HAP-1 (cell line): ENCODE measurements at places on chromosomes 6 and 20.

DNA sequence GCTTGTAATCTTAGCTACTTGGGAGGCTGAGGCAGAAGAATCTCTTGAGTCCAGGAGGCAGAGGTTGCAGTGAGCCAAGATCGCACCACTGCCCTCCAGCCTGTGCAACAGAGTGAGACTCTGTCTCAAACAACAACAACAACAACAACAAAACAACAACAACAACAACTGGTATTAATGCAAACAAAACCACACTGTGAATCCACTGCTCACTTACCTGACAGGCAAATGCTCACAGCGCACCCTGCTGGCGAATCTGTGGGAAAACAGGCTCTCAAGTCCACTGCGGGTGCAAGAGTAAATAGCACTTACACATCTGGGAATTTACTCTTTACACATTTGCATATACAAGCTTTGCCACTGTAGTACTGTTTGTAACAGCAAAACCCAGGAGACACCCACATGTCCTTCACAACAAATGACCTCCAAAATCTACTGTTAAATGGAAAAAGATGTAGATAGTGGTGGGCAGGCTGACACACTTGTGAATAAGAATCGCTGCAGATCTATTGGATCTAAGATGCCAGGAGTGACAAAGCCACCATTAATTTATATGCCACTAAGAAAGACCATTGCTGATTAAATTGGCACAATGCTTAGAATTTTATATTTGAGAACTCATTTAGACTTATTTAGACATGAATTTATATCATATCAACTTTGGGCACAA, 29.3 kb downstream of the NSFL1C start:
- peak; percentile 52 for DNase-seq

DNA sequence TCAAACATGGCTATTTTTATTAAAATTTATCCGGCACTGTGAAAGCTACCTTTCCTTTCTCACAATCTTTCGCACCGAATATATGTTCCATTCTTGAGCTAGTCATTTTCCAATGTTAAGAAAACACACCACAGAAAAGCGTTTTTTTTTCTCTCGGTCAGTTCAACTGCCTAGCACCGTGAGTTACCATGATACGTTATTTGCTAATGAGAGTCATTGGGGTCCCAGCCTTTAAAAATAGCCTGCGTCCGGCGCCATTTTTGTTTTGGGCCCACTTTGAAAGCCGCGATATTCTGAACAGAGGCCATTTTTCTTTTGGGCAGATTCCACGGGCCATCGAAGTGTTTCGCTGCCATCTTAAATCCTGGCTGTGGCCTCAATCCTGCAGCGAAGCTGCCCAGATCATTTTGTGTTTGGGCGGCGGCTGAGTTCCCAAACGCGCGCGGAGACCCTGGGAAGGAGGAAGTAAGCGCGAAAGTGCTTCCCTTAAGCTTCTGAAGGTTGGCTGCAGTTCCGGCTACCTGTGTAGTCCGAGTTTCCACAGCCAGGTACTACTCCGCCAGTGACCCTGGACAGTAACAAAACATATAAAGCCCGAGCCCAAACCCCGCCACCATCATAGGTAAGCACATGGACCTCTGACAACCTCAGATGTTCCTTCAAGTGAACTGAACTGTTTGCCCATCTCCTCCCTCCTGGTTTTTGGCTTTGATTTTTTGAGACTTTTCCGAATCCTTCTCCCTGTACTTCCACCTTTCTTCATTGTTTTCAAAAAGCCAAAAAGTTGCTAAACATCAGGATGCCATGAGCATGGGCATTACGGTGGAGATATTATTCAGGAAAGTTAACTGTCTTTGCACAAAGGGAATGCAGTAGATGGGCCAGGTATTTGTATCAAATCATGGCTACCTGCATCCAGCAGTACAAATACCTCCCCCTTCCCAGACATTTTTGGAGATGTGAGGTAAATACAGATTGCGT, at the start of gene SLX4IP:
Gene SLX4IP (plus strand): TSS at position 474 of the 981 bp plus-strand sequence. CDS start 22,900 bp downstream, outside the sequence.
- DNase-seq: peak; percentile 93

- no peak for DNase-seq
Observed at GRCh38 chr6:131635384-131636340, 1.4 kb upstream of the ENPP3 start.

DNA sequence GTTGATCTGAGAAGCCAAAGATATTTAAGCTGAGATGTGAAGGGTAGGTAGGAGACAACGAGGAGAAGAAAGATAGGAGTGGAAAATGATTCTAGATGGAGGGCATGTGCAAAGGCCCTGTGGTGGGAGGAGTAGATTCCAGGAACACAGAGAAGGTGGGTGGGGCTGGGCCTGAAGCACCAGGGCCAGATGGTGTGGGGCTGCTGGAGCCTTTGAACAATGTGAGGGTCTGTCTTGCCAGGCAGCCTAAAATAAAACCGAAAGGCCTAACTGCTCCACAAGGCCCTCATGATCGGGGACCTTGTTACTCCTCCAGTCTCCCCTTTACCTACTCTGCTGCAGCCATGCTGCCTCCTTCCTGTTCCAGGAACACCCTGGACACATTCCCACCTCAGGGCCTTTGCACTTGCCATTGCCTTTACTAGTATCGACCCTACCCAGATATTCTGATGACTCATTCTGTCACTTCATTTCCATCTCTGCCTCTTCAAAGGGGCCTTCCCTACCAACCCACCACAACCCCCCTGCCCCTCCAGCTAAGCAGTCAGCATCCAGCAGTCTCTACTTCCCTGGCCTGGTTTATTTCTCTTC, 20.0 kb downstream of the FAM110A start:
- no peak for DNase-seq

DNA sequence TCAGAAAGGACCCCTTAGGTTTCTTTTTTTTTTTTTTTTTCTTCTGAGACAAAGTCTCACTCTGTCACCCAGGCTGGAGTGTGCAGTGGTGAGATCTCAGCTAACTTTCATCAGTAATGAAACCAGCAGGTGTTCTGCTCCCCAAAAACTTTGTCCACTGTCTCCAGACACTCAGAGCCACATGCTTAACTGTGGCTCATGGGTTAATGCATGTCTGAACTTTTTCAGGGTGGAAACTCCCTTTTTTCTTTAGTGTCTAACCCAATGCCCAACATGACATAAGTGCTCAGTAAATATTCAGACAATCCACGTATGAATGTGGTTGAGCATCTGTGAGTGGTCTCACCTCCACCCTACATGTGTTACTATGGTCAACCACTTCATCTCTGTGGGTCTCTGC, 45.4 kb downstream of the MYB start:
- no peak for DNase-seq

GRCh38 chr6:16762550-16763477, 1.6 kb upstream of the ATXN1 start:
- peak; percentile 76 for DNase-seq
